Fibroblast of villous mesenchyme (primary cell): ENCODE measurements at places on chromosomes 2 and 18. TPM values are rescaled to one million over a fixed set of nuclear protein-coding genes. Genes with fewer than 3 reads are reported as not detected.
A peak's percentile ranks its signal among the peaks of the same experiment; 100 is the strongest.

Gene GNLY
- total RNA-seq: not detected in 2 replicates

GRCh38 chr2:28612131-28612812 lies 116.4 kb downstream of the PLB1 start:
- DNase-seq: no peak

- peak; percentile 11 for DNase-seq
These were observed 26.5 kb downstream of the EIF4E2 start for GRCh38 chr2:232576995-232577394.

Gene MERTK
- under 0.01 TPM in 2 replicates for total RNA-seq

GRCh38 chr2:118047380-118047826 lies 33.5 kb upstream of the CCDC93 start:
- peak; percentile 57 for DNase-seq

DNA sequence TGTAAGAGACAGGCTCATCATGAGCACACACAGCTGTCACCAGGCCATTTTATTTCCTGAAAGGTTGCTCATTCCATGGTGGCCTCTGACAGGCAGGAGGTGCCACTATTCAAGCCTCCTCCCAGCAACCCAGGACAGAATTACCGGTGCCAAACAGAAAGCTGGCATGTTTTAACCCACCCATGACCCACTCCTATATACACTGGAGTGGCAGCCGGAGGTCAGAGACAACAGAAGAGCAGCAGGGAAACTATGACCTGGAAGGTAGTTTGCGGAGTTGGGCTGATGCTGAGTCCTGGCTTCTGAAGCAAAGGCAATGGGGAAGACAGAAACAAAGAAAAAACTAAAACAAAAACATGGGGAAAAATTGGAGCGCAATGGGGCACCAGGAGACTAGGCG lies 2.3 kb downstream of the RFTN2 start:
- no peak for DNase-seq

GRCh38 chr2:232920760-232921159 lies 50.7 kb downstream of the SNORC start:
- no peak for DNase-seq

GRCh38 chr2:202141329-202141947 lies 68.4 kb downstream of the KIAA2012 start:
- no peak for DNase-seq

Gene C1QL2
- not detected in 2 replicates for total RNA-seq

Gene FN1
- total RNA-seq: 1,807 and 3,312 TPM in 2 replicates

Gene IL36RN
- total RNA-seq: not detected in 2 replicates

Gene CCNYL1
- total RNA-seq: 7.7 and 10.4 TPM in 2 replicates

GRCh38 chr2:131394147-131394931 lies 30.4 kb upstream of the RAB6D start:
- DNase-seq: no peak

DNA sequence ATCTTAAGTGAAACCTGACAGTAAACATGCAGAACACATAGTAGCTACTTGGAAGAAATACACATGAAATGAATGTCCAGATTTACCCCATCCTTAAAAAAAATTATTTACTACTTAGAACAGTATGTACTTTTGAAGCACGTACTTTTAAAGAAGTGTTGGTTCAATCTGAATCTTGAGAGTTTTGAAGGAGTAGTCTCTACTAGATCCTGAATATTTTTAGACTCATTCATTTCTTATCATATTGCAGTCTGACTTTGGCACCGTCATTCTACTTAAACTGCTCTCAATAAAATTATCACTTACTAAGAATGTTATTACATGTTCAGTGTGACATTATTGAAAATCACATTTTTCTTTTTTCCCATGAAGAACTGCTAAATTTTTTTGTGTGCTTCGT lies 187.8 kb downstream of the DPP4 start:
- no peak for DNase-seq

- DNase-seq: no peak
These were observed 194.9 kb upstream of the SPOPL start for GRCh38 chr2:138306626-138307025.
